Inflammatory macrophage treated with lipopolysaccharide for 4 hours (primary cell): ENCODE measurements at places on chromosomes 5 and 9.
A peak's percentile ranks its signal among the peaks of the same experiment; 100 is the strongest.

DNA sequence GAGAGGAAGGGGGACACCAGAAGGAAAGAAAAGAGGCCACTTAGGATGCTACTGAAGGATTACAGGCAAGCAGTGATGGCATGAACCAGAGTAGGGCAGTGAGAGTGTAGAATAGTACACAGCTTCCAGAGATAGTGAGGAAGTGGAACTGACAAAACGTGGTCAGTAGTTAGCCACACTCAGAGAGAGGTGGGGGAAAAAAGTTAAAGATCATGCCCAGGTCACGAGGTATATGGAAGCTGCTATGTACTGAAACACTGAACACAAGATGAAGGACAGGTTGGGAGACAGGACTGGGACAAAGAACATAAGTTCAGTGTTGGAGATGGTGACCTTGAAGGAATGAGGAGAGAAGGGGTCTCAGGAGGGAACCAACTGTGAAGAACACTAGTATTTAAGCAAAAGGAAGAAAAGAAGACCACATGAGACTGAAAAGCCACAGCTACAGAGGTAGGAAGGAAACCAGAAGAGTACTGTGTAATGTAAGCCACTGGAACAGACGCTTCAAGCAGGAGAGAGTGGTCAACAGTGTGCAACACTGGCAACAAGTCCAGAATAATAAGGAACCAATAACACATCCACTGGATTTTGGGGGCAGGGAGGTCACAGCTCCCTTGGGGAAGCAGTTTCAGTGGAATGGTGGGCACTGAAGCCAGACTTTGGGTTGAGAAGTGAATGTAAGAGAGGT is 45.5 kb downstream of the ELL2 start:
- DNase-seq, result peak; percentile 31

DNA sequence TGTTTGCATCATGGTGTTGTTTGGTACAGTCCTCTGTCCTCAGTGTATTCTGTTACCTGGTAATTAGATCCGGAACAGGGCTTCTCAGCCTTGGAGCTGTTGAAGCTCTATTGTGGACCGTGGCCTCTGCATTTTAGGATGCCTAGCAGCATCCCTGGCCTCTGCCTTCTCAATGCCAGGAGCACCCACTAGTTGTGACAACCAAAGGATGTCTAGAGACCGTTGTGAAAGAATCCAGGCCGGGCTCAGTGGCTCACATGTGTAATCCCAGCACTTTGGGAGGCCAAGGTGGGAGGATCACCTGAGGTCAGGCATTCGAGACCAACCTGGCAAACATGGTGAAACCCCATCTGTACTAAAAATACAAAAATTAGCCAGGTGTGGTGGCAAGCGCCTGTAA is 159.6 kb downstream of the CACNA1B start:
- no peak for DNase-seq

- peak; percentile 58 for DNase-seq
Observed at GRCh38 chr9:27408001-27408400, 111.1 kb upstream of the EQTN start.

- no peak for DNase-seq
Observed at GRCh38 chr5:166719991-166720390, 1571.5 kb upstream of the WWC1 start.

GRCh38 chr5:18553269-18553668 is 919.0 kb downstream of the TAF11L14 start:
- no peak for DNase-seq
